Upper lobe of left lung (tissue), 6 donors: ENCODE measurements at places on chromosomes 2 and 18. TPM values are rescaled to one million over a fixed set of nuclear protein-coding genes. Genes with fewer than 3 reads are reported as not detected.
A peak's percentile ranks its signal among the peaks of the same experiment; 100 is the strongest.

The LRRTM4 gene
- total RNA-seq, result not detected

The EPG5 gene
- total RNA-seq, result 32.4 TPM

The PPP1R7 gene
- 54.4 TPM for total RNA-seq

The SERPINB10 gene
- not detected for total RNA-seq

GRCh38 chr18:57785751-57786437 lies 17.2 kb downstream of the ATP8B1 start:
- H3K4me3 ChIP-seq, result no peak overlapping the region
- DNase-seq, result no peak
- H3K36me3 ChIP-seq, result no peaks in the 10 kb centered on the region
- H3K27me3 ChIP-seq, result no peaks in the 10 kb centered on the region
- peak overlapping the region; percentile 14 for H3K27ac ChIP-seq

DNA sequence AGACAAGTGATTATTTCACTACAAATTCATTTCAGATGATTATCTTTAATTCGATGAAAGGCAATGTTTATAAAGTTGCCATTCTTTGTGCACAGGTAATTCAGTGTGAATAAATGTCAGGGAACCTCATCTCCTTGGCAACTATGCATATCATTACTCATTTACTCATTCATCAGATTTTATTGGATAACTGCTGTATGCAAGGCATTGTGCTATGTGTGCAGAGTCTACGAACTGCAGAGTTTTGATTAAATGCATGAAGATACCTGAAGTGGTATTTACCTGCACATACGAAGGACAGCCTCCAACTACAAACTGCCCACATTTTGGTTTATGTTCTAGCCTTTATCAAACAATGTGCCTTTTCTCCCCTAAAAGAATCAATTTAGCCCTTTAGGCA lies 3.5 kb downstream of the RND3 start:
- no peaks in the 10 kb centered on the region for H3K36me3 ChIP-seq
- H3K27ac ChIP-seq, result peak overlapping the region; percentile 91
- no peak for DNase-seq
- H3K27me3 ChIP-seq, result no peaks in the 10 kb centered on the region

DNA sequence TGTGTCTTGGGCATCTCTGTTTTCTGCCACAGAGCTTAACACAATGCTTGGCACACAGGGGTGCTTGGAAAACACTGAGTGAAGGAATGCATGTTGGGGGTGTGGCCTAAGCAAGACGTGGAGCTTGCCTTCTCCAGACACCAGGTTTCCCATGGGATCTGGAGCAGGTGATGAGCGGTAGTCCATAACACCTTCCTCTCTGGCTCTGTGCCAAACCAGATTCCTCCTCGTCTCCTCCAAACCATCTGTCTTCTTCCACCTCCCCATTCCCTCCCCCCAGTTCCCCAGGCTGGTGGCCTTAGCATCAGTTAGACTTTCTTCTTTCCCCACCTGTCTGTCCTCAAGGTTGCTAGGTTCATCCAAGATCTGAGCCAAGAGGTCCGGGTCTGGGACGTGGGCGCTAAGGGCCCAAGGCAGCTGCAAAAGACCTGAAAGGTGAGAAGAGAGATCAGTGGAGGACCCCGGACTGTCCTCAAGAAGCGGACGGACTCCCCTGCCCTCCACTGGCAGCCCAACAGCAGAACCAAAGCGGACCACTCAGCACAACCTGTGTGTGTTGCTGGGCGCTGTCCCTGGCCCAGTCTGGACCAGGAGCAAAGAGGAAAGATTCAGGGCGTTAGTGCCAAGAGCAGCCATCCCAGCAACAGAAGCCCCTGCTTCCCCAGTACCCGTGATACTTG lies 1.2 kb upstream of the ITM2C start:
- H3K4me3 ChIP-seq, result no peak overlapping the region
- no peak for DNase-seq
- no peaks in the 10 kb centered on the region for H3K36me3 ChIP-seq
- H3K4me1 ChIP-seq, result peaks cover 12% of the 10 kb centered on the region

- H3K27ac ChIP-seq, result no peak overlapping the region
- H3K36me3 ChIP-seq, result no peaks in the 10 kb centered on the region
- H3K4me1 ChIP-seq, result no peaks in the 10 kb centered on the region
- no peaks in the 10 kb centered on the region for H3K27me3 ChIP-seq
- peak; percentile 47 for DNase-seq
- no peak overlapping the region for H3K4me3 ChIP-seq
Observed at GRCh38 chr2:47617523-47618271, 165.2 kb upstream of the MSH6 start.

DNA sequence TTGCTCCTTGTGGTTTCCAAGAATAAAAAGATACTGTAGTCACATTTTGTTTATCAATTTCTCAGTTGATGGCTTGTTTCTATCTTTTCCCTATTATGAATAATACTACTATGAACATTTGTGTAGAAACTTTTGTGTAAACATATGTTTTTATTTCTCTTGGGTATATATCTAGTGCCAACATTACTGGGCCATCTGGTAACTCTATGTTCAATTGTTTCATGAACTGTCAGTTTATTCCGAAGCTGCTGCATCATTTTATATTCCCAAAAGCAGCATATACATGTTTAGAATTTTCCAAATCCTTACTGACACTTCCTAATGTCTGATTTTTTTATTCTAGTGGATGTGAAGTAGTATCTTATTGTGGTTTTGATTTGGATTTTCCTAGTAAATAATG lies 737.6 kb upstream of the TMEFF2 start:
- no peak overlapping the region for H3K4me3 ChIP-seq
- no peak overlapping the region for H3K27ac ChIP-seq
- no peaks in the 10 kb centered on the region for H3K36me3 ChIP-seq
- no peaks in the 10 kb centered on the region for H3K27me3 ChIP-seq
- H3K4me1 ChIP-seq, result no peaks in the 10 kb centered on the region

DNA sequence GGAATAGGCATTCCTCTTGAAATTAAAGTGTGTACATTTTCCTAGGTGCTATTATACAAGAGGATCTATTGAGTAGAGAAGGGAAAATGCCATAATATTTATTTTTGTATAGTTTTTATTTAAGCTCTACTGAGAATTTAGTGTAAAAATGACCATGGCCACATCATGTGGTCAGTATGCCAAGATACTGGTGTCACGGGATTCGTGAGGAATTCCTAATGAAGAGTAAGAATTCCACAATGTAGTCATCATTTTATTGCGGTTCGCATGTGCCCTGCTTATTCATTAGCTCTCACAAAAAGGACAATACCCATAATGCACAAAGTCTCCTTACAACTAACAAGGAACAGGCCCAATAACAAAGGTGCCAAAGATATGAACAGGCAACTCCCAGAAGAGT lies 39.3 kb upstream of the PARD3B start:
- no peaks in the 10 kb centered on the region for H3K27me3 ChIP-seq
- H3K4me1 ChIP-seq, result no peaks in the 10 kb centered on the region
- no peak for DNase-seq
- no peaks in the 10 kb centered on the region for H3K36me3 ChIP-seq
- H3K4me3 ChIP-seq, result no peak overlapping the region
